ENCODE measurements at places on chromosomes 1 and 21.
A peak's percentile ranks its signal among the peaks of the same experiment; 100 is the strongest.

GRCh38 chr1:87224201-87224600 is 104.5 kb upstream of the LMO4 start:
- DNase-seq, result peak; percentile 46

GRCh38 chr1:229028987-229029878 is 241.7 kb upstream of the RAB4A start:
- DNase-seq, result no peak

- DNase-seq, result no peak
Observed at GRCh38 chr1:23597635-23598388, 38.5 kb upstream of the ID3 start.

GRCh38 chr1:65491472-65491871 is 71.0 kb downstream of the LEPR start:
- no peak for DNase-seq

GRCh38 chr1:14535619-14536355 is 62.7 kb upstream of the KAZN start:
- DNase-seq, result no peak

DNA sequence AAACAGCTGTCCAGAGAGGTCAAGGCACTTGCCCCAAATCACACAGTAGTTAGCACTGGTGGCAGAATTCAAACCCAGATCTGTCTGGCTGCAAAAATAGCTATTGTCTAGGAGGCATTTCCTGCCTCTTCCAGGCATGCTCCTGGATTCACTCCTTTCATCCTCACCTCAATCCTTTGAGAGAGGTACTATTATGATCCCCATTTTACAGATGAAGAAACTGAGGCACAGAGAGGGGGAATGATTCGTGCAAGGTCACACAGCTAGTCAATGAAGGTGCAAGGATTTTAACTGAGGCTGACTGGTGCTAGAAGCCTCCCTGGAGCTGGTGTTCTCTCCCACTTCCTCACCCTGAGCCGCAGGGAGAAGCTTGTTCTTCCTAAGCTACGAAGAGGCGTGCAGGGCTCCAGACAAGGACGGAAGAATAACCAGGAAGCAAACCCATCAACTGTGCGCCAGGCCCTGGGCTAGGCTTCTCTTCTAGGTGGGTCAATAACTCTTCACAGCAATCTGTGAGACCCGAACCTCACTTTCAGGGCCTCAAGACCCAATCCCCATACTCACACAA is 631 bp upstream of the LAPTM5 start:
- DNase-seq, result no peak

DNA sequence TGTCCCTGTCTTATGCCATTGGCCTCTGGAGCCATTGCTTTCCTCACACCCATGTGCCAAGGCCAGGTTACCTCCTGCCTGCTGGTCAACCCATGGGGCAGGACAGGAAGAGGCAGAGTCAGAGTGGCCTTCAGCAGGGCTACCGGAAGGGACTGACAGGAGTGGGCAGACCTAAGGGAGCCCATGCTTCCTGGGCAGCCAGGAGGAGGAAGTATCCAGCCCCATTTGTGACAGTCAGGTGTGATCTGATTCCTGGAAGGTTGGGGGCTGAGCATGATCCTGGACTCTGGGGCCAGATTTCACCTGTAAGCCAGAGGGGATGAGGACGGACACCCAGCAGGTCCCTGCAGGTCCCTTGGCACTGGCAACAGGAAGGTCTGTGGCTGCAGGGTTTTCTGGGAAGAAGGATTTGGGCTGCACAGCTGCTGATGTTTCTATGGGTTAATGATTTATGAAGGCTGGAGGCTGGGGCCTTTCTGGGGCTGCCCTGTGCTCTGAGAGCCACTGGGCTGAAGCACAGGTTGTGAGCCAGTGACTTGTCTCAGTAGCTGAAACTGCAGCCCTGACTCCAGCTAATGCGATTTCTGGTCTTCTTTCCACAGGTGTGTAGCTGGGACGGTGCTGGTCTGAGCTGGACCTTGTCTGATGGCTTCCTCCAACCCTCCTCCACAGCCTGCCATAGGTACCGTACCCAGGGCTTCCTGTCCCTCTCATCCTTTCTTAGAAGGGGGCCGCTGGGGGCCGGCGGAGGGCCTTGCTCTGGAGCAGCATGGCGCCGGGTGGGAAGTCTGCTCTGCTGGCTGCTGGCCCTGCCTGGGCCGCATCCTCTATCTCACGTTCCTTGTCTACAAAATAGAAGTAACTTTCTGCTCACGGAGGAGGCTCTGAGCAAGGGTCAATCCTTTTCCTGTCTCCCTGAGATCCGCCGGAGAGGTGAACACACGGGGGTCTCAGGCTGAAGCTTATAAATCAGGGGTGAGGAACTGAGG is 40.7 kb downstream of the ARHGEF10L start:
- no peak for DNase-seq

- DNase-seq, result no peak
Observed at GRCh38 chr1:59481881-59482505, 185.1 kb downstream of the FGGY start.

GRCh38 chr1:169200319-169200718 is 93.8 kb downstream of the ATP1B1 start:
- no peak for DNase-seq

DNA sequence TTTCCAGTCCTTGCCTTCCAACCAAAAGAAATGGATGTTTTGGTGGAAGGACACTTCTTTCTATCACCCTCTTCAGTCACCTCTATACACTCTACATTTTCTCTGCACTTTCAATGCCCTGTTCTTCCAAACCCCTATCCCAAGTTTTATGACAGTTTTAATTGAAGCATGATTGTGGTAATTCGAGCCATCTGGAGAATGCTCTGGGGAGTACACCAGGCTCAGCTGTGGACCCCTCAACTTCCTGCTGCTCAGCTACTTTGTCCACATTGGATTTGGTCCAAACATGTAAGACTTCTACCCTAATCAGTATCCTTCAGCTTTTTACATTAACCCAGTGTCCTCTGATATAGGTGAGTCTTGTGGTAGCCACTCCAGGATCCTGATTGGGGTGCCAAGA is 129.6 kb downstream of the SYT2 start:
- no peak for DNase-seq

DNA sequence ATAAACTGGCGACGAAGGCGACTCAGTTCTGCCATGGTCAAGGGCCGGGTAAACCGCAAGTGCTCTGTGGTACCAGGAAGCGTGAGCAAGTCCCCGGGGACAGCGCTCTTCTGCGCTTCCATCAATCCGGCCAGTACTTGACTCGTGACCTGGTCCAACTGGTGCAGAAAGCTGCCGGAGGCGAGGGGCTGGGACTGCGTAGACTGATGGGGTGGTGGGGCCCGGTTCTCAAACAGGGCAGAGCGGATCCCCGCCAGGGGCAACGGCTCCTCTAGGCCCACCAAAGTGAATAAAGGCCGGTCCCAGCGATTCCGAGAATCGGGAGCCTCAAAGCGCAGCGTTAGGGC is 852 bp downstream of the KTI12 start:
- peak; percentile 18 for DNase-seq

Data from T-helper 2 cell (primary cell).